ENCODE measurements at places on chromosomes 2 and 18.

DNA sequence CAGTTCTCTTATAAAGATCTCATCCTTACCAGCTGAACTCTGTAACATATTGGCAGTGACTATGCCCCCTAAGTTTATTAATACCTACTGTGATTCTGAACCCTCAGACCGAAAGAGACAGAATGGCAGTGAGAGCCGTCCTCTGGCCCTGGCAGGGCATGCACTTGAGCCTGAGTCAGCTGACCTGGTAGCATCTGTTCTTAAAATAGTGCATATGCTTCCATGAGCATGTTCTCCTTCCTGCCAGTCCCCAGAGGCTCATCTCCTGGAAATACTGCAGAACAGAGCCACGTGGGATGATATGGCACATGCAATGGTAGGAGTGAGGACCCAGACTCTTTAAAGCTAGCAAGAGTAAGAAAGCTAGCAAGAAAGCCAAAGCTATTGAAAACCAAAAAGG lies 59.0 kb downstream of the RASGRP3 start:
- DNase-seq: no peak

- no peak for DNase-seq
These were observed 13.5 kb downstream of the LTBP1 start for GRCh38 chr2:32960238-32960637.

DNA sequence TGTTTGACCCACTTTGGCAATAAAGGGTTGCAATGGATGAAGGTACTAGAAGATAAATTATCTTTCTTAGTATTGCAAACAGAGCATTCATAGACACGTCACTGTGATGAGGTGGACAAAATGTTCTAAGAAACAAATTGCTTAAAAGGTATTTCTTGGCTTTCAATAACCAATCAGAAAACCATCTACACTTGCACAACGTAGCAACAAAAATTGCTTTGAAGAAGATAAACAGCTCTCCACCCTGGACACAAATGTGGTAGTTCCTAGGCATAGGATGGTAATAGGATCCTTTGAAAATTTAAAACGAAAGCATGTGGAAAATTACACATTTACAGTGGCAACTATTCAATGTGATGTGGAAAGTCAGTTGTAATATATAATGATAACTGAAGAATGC lies 439.9 kb upstream of the ETAA1 start:
- no peak for DNase-seq

- no peak for DNase-seq
These were observed 25.8 kb downstream of the ZC3H6 start for GRCh38 chr2:112301171-112301584.

GRCh38 chr18:68152770-68153169 lies 562.1 kb downstream of the TMX3 start:
- no peak for DNase-seq

GRCh38 chr2:178191004-178191508 lies 3.3 kb upstream of the OSBPL6 start:
- peak; percentile 25 for DNase-seq
